ENCODE measurements at places on chromosomes 13 and 19.
A peak's percentile ranks its signal among the peaks of the same experiment; 100 is the strongest.

GRCh38 chr19:50475101-50475568, 1.2 kb upstream of the EMC10 start:
- no peak for DNase-seq

- DNase-seq = no peak
Observed at GRCh38 chr13:97076898-97077297, 82.6 kb upstream of the OXGR1 start.

GRCh38 chr19:48213959-48214358, 41.8 kb downstream of the CARD8 start:
- DNase-seq = no peak

- DNase-seq = no peak
Observed at GRCh38 chr19:10412257-10412977, 7.9 kb upstream of the PDE4A start.

- no peak for DNase-seq
Observed at GRCh38 chr13:33169273-33169980, 116.1 kb downstream of the STARD13 start.

GRCh38 chr19:55460670-55461258, 678 bp downstream of the ISOC2 start:
- DNase-seq = peak; percentile 52

DNA sequence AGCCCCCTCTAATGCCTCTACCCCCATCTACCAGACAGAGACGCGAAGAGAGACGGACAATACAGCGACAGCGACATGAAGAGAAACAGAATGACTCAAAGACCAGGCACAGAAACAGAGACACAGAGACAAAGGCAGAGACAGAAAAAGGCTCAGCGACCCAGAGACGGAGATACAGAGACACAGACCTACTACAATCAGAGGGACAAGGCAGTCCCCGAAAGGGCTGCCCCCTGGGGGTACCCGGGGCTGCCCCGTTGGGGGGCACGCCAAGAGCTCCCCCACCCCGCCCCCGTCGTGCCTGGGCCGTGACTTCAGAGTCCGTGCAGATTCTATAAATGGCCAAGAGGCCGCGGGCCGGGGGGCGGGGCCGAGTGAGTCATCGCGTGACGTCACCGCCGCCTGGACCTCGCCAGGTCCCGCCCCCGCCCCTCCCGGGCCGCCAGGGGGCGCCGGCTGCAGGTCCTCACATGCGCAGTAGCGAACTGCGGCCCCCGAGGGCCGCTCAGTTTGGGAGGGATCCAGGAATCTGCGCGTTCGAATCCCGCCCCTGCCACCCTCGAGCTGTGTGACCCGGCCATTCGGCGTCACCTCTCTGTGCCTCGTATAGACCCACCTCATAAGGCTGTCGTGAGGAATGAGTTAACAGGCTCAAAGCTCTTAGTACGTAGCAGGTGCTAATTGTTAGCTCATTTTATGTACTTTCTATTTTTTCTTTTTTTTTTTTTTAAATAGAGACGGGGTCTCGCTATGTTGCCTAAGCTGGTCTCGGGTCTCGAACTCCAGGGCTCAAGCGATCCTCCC, 2.7 kb upstream of the CNN1 start:
- DNase-seq = peak; percentile 31

DNA sequence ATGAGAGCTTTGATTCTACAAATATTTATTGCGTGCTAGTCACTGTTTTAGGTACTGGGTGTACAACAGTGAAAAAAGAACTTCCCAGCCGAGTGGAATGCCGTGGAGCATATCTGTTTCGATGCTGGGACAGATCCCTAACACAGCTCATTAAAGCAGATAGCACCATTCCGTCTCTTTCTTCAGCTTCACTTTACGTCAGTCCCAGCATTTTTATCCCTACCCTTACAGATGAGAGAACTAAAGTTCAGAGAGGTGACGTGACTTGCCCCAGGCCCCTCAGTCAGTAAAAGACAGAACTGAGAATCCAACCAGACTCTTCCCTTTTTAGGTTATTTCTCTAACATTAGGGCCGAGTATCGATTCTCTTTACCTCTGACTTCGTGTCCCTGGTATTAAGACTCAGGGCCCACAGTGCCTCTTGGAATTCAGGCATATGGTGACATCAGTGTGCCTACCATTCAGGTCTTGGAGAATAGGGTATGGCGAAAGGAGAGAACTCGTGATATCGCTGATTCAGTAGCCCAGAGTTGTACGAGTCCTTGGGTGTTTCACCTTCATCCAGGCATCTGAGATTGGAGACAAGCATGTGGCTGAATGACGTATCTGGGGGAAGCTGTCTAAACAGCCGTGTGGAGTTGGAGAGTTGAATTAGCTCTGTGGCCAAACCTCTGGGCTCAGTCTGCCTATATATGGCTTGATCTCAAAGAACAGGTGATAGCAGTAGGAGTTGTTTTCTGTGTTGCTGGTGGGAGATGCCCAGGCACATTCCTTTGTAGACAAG, 27.1 kb downstream of the ACTN4 start:
- DNase-seq = no peak

DNA sequence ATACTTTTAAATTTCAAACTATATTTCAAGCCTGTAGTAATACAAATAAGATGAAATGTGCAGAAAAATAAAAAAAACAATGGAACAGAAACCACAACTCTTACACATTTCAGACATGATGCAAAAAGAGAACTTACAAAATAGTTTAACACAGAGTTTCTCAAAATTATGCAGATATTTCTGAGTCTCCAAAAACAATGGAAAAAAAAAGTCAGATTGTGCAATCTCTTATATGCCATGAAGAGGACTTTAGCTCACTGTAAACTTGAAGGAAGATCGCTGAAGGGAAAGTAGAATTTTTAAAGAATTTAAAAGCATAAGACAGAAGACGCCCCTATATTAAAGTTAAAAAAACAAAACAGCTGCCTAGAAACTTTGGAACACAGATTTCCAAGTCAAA, 20.4 kb downstream of the ZNF708 start:
- no peak for DNase-seq

GRCh38 chr13:103931331-103931845, 865.2 kb upstream of the SLC10A2 start:
- no peak for DNase-seq

- no peak for DNase-seq
Observed at GRCh38 chr13:79660361-79660760, 179.4 kb downstream of the NDFIP2 start.

- DNase-seq = no peak
Observed at GRCh38 chr13:59621773-59622172, 542.0 kb downstream of the DIAPH3 start.

DNA sequence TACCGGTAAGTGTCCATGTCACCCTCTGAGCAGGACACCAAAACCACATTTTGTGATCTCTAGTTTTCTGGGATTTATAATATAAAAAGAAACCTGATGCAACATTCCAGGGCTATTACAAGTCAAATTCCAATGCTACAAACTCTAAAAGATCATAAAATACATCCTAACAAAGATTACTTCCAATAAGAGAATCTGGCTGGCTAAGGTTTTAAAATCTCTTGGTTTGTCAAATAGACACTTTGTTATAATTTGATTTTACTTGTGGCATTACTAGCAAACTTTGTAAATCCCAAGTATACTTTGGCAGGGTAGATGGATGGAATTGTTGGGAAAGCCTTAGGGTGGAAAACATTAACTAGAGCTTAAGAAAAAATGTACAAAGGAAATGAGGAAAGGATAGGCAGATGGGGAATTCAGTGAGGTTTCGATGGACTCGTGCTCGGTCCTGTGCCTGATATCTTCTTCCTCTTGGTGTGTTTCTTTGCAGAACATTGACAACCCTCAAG, 74.0 kb upstream of the POMP start:
- no peak for DNase-seq

DNA sequence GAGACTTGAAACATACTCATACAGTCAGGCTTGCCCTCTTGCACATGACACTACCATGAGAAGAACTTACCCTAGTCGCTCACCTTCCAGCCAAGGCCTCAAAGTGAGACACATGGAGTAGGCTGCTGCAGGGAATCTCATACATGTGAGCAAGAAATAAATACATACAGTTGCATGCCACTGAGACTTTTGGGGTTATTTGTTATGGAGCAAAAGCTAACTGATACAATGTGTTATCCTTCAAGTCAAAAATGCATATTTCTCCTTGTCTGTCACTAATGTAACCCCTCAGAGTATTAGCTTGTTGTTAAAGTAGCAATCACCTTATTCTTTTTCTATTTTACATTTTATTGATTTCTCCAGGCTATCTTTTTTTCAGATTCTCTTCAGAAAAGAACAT, 58.1 kb downstream of the FOXO1 start:
- DNase-seq = no peak

- no peak for DNase-seq
Observed at GRCh38 chr13:34577051-34577450, 365.0 kb upstream of the NBEA start.

DNA sequence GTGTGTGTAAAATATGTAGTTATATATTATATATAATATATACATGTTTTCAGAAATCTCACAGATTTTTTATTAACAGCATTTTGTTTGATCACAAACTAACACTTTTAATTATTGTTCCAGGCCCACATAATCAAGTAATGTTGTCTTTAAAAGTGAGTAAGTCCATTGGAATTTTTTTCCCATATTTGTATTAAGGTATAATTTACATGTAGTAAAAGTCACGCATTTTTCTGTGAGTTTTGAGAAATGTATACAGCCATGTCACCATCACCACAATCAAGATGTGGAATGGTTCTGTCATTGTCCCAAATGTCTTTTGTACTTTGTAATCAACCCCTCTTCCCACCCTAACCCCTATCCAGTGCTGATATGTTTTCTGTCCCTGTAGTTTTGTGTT, 120.0 kb upstream of the RFC3 start:
- DNase-seq = no peak

GRCh38 chr19:35040826-35041547, 534 bp upstream of the HPN start:
- peak; percentile 58 for DNase-seq

DNA sequence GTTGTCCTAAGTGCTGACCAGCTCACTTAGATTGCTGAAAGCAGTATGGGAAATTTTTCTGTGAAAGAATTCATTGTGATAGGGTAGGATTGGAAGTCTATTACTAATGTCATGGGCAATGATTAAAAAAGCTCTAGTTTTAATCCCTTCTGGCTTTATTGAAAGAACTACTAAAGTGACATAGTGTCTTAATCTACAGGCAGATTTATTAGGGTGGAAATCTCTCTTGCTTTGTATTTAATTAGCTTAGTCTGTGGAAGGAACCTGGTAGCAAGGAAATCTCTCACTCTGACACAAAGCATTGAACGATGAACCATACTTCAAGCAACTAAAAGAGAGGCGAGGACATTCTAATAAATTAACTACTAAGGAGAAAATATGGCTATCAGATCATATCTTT, 1029.2 kb upstream of the PCDH20 start:
- DNase-seq = no peak

Measured in amygdala (tissue), 56 donors.